Stimulated activated CD8-positive, alpha-beta memory T cell treated with anti-CD3 and anti-CD28 coated beads, Interleukin-4, amount 100 ng/mL, for 1 hour (primary cell): ENCODE measurements at places on chromosomes 7 and 10.

GRCh38 chr10:103620891-103621782 lies 127.6 kb downstream of the NEURL1 start:
- DNase-seq: no peak

GRCh38 chr7:93015779-93016481 lies 101.8 kb downstream of the SAMD9 start:
- no peak for DNase-seq

- no peak for DNase-seq
These were observed 30.8 kb downstream of the TM9SF3 start for GRCh38 chr10:96556003-96556402.

DNA sequence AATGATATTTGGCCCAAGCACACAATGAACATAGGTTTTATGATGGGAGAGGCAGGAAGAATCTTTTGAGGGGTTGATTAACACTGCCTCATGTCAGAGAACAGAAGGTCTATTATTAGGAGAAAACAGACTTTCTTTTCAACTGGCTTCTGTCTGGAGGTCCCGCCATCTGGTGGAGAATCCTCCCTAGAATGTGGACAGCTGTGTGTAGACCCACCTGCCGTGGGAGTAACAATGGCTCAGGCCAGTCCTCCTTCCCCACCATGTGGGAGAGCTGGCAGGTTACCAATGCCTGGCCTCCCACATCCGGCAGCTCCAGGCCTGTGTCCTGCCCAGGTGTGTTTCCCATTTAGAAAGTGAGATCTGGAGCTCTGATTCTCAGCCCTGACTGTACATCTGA lies 70.4 kb upstream of the AOAH start:
- DNase-seq: no peak

GRCh38 chr10:43739161-43739560 lies 90.5 kb upstream of the ZNF32 start:
- DNase-seq: no peak

DNA sequence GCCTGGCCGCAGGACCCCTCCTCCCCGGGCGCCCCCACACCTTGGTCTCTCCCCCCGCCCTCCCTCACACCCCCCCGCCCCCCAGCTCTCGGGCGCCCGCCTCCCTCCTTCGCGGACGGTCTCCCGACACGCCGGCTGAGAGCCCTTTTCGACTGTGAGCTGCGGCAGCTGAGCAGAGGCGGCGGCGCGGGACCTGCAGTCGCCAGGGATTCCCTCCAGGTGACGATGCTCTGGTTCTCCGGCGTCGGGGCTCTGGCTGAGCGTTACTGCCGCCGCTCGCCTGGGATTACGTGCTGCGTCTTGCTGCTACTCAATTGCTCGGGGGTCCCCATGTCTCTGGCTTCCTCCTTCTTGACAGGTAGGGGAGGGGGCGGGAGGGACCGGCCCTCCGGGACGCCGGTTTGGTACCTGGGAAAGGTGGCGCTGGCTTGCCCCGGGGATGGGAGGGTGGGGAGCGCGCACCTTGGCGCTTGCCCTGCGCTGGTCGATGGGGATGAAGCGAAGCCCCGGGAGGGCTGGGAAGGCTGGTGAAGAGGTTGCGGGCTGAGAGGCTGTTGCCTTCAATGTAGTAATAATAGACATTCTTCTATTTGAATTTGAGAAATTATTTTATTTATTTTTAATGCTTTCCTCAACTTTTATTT lies at the start of gene BMPER:
BMPER (plus strand) TSS at position 151 of the 644 bp plus-strand sequence; CDS start at position 226, 75 bp downstream.
- no peak for DNase-seq

- DNase-seq: no peak
These were observed 649.2 kb downstream of the SORCS1 start for GRCh38 chr10:106515206-106515790.

DNA sequence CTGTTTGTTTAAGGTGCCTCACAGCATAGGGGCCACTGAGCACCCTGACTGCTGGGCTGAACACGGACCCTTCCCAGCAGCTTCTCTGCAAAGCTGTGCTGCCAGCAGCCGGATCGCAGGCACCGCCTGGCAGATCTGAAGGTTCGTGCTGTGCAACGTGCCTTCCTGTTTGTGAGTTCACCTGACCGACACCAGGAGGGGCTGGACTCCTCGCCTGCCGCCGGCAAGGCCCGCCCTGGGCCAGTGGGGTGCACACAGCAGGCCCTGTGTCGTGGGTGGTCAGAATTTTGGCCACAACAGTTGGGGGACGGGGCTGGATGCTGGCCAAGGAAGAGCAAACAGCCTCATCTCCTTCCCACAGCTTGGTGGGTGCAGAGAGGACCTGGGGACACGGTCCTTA lies 12.6 kb downstream of the CYP2W1 start:
- DNase-seq: no peak

DNA sequence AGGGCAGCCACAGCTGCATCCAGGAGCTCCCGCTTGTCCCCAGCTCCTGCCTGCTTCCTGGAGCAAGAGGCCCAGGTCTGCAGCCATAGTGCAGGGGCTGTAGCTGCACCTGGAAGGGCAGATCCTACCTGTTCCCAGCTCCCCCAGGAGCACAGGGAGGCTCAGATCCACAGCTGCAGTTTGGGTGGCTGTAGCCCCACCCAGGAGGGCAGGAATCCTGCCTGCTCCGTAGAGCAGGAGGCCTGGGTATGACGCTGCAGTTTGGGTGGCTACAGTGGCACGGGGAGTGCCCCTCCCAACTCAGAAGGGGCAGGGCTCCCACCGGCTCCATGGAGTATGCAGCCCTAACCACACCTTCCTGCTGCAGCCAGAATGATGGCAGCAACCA lies 26.7 kb upstream of the CDCA7L start:
- DNase-seq: no peak

- no peak for DNase-seq
These were observed 497 bp downstream of the PPP2R2D start for GRCh38 chr10:131901181-131901829.

DNA sequence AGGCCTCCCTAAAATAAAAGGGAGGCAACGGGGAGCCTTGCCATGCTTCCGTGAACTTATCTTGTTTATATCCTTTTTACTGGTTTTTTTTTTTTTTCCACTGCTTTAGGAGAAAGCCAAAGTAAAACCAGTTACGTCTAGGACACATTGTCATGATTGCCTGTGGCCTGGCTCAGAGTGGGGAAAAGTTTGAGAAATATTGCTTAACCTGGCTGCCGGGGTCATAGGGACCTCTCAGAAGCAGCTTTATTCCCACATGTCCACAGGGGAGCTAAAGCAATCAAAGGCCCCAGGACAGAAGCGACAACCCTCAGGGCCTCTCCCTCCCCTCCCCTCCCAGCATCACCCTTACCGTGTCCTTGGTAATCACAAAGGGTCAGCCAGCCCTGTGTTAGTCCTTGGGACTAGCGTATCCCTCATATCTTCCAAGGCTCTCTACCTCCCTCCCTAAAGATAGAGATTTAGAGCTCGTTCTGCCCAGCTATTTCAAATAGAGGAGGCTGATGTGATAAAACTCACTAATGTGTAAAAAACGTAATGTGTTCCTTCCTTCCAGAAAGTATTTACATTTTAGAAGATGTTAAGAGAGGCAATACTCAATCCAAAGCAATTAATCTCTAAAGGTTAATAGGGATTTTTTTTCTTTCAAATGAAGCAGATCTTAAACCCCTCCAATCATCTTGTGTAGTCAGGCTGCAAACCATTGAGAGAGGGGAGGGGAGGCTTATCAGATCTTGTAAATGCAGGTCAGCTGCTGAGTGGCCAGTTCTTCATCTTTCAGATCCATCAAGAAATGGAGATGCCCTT lies 64.8 kb upstream of the PRKAR2B start:
- no peak for DNase-seq

GRCh38 chr7:158567153-158567603 lies 20.4 kb downstream of the PTPRN2 start:
- no peak for DNase-seq

- DNase-seq: no peak
These were observed 91.1 kb downstream of the CPED1 start for GRCh38 chr7:121079425-121080169.

DNA sequence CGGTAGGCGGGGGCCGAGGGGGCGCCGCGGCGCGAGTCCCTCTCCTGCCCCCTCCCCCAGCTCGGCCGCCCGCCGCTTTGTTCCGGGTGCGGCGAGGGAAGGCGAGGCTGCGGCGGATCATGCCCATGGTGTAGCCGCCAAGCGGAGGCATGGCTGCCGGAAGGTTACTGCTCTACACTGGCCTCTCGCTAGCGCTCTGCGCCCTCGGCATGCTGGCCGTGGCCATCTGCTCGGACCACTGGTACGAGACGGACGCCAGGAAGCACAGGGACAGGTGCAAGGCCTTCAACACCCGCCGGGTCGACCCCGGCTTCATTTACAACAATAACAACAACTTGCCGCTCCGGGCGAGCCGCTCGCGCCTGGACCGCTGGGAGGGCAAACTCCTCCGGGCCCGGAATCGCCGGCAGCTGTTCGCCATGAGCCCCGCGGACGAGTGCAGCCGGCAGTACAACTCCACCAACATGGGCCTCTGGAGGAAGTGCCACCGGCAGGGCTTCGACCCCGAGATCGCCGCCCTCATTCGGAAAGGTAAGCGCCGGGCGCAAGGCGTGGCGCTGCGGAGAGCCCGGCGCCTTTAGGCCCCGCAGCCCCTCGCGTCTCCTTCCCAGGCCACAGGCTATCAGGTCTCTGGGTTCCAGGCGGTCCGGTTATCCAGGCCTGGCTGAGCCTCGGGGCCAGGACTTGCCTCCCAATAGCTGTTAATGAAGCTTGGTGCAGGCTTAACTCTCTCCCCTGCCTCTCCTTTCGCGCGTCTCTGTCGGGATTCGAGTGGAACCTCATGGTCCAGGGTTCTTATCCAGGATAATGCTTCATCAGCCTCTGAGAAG lies 513 bp downstream of the TMEM178B start:
- DNase-seq: no peak
